ENCODE measurements at places on chromosomes 11 and 22.

- DNase-seq = no peak
These were observed 3.4 kb downstream of the OR10V1 start for GRCh38 chr11:59710136-59710847.

GRCh38 chr11:35943309-35943708, 553 bp upstream of the LDLRAD3 start:
- DNase-seq = no peak

GRCh38 chr11:99918761-99919160, 768.3 kb upstream of the ARHGAP42 start:
- no peak for DNase-seq

DNA sequence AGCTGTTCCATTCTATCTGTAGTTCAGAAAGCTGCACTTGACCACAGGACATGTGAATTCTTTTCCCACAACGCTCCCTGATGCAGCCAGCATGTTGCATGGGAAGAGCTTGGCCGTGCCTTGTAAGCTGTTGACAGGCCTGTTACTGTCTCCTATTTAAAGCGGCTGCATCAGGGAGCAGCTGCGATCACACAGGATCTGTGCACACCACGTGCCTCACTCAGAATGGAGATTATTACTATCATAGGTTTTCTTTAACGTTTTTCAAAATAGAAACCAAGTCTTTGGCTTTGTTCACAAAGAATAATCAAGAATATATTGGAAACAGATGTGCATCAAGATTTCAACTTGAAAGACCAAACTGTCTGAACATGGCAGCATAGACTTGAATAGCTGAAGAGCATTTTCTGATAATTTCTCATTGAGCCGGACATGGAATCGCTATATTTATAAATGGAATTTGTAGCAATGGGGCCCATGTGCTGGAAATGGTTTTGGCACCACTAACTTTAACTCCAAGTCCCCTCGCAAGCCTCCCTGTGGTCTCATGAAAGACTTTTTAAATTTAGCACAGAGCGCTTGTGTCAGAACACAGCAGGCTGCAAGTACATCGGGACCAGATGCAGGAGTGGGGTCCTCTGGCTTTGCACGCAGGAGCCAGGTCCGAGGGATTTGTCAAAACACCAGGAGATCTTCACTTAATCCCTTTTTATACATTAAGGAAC, 40.8 kb upstream of the MYO18B start:
- no peak for DNase-seq

DNA sequence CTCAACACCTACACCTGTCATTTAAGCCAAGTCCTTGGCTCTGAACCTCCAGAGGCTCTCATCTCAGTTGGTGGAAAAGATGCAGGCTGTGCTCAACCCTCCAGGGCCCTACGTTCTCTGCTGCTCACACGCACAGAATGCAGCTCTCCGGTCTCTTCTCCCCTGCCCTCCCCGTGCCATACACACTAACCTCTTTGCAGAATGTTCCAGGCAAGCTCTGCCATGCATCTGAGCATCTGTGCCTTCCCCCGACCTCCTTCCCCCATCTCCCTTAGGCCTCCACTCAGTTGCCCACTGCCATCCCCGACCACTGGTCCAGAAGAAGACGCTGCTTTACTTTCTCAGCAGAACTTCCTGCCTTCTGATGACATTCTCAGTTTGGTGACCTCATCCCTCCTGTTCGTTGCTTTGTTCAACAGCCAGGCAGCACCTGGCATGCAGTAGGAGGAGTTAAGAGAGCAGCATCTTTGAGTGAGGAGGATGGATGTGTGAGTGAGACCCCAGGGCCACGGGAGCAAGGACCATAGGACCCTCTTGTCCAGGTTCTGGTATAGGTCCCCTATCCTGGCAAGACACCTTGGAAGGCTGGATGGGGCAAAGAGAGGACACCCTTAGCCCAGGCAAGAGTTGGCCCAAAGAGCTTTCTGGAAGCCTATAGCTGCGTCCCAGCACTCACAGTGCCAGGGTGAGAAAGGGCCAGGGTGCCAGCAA, 598.0 kb downstream of the BRD1 start:
- no peak for DNase-seq

DNA sequence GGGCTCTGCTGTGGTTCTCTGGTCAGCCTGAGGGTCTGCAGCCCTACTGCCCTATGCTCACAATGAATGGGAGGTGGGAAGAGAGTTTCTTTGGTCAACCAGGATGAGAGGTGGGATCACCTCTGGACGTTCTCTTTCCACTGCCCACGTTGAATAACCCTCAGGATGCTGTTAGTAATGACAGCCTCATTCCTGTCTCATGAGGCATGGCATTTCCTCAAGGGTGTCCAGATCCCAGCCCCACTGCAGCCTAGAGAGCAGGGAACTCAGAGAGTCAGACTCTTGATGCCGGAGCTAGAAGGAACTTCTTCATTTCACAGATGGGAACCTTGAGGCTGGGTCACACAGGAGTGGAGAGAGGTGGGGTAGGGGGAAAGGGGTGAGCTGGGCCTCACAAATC, 196.0 kb downstream of the CEP164 start:
- no peak for DNase-seq

- peak; percentile 54 for DNase-seq
These were observed 19.9 kb upstream of the CCDC86 start for GRCh38 chr11:60821827-60822599.

- no peak for DNase-seq
These were observed 3.0 kb upstream of the MRGPRD start for GRCh38 chr11:68983801-68984200.

- DNase-seq = no peak
These were observed 22.1 kb downstream of the HEPHL1 start for GRCh38 chr11:94043241-94043640.

GRCh38 chr22:46336119-46337078, 885 bp downstream of the TRMU start:
- DNase-seq = no peak

GRCh38 chr11:88050247-88050646, 125.0 kb downstream of the RAB38 start:
- no peak for DNase-seq

GRCh38 chr11:117062498-117062897, 35.7 kb downstream of the SIK3 start:
- DNase-seq = no peak

GRCh38 chr22:19832476-19833108, 22.1 kb downstream of the GNB1L start:
- no peak for DNase-seq

DNA sequence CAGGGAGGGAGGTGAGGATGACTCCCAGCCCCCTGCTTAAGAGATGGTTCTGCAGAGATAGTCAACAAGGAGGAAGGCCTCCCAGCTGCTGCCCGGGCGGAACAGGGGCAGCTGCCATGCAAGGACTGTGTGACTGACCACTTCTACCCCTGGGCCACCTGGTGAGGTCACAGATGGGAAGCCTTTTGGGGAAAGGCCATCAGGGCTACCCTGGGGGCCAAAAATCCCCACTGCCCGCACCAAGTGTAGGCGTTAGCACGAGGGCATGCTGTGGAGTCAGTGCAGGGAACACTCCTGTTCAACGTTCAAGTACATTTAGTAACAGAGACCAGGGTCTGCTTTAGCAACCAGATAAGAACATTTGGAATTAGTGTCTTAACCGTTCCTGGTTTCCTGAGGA, 372.9 kb downstream of the BRD1 start:
- no peak for DNase-seq

- DNase-seq = no peak
These were observed 35.9 kb upstream of the GRAMD4 start for GRCh38 chr22:46584081-46584921.

DNA sequence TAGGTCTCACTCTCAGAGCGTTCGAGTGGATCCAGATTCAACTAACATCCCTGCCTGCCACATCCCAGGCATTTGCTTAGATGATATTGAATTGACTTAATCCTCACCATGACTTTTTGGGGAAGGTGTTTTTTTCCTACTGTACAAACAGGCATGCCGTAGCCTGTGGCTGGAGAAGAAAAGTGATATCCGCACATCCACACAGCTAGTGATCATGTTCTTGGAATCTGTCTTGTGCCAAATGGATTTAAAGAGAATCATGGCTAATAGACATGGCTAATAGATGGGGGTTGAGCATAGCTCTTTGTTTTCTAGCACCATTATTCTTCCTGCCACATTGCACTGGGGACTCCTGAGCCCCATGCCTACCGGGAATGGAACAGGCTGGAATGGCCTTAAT, 82.1 kb upstream of the THY1 start:
- no peak for DNase-seq

GRCh38 chr11:1350086-1350725, 39.5 kb upstream of the BRSK2 start:
- no peak for DNase-seq

- no peak for DNase-seq
These were observed 4.7 kb upstream of the ANGPTL5 start for GRCh38 chr11:101920992-101921391.

DNA sequence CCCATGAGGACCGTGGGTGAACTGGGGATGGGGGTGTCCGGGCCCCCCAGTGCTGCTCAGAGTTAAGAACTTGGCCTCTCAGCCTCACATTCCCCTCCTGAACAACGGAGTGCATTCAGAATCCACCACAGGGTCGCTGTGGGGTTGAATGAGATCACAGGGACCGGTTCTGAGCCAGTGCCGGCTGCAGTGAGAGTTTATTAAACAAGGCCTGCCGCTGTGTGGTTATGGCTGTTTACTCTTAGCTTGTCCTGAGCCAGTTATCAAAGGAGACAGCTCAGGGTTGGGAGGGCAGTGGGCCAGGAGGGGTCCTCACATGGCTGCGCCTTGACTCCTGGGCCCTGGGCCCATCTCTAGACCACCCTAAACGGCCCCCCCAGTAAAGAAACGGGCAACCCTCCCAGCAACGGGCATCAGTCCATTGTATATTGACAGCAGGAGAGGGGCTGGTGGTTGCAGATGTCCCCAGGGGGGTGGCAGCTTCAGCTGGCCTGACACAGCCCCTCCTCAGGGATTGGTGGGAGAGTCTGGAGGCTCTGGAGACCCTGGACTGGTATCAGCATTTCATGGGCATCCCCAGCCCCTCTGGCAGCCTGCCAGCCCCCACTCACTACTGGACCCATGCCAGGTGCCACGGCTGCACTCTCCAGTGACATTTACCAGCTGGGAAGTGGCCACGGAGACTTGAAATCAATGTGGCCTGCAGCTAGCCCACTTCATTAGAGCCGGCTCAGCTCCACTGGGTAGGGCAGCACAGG, 15.1 kb upstream of the CABP7 start:
- peak; percentile 80 for DNase-seq

DNA sequence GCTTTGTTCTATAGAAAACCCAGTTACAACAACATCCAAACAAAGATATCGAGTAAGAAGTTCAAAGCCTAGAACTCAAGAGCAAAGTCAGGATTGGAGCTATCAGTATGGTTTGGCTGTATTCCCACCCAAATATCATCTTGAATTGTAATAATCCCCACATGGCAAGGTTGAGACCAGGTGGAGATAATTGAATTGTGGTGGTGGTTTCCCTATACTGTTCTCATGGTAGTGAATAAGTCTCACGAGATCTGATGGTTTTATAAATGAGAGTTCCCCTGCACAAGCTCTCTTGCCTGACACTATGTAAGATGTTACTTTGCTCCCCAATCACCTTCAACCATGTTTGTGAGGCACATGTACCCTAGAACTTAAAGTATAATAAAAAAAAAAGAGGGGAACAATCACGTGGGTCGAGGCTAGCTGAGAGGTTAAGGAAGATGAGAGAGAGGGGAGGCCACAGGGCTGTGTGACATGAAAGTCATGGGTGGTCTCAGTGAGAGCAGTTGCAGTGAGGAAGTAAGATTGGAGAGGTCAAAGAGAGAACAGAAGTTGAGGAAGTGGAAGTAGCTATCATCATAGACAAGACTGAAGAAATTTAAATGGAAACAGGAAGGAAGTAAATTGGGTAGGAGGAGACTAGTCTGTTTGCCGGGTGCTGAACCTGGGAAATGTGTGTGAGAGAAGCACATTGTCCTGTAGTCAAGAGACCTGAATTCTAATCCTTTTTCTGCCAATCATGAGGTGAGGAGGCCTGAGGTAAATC, 80.1 kb upstream of the CD44 start:
- no peak for DNase-seq

- DNase-seq = no peak
These were observed 172.4 kb downstream of the CASP12 start for GRCh38 chr11:104725796-104726408.

DNA sequence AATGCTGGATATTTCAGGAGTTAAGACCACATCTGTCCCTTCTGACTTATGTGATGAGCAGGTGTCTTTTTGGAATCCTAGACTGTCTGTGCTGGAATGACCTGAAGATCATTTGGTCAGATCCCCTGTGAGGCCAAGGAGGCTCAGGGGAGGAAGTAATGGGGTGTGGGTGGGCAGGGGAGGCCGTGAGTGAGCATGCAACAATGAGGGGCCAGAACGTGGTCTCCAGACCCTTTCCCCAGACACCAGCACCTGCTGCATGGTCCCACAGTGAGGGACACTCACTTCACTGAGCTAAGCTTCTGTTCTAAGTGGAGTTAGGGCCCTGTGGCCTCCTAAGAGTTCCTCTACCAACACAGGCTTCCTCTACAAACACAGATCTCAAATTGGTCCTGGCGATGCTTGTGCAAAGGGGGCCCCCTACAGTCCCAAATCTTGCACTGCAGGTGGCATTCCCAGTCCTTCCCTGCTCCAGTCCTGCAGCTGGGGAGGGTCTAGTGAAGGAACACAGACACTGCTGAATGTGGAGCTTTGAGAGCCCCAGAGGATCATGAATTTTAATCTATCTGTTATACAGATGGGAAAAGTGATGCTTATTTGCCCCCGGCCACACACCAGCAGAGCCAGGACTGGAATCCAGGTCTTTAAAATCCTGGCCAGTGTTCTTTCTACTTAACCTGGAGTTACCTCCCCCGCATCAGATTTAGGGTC, 7.4 kb downstream of the USP2 start:
- DNase-seq = peak; percentile 85

DNA sequence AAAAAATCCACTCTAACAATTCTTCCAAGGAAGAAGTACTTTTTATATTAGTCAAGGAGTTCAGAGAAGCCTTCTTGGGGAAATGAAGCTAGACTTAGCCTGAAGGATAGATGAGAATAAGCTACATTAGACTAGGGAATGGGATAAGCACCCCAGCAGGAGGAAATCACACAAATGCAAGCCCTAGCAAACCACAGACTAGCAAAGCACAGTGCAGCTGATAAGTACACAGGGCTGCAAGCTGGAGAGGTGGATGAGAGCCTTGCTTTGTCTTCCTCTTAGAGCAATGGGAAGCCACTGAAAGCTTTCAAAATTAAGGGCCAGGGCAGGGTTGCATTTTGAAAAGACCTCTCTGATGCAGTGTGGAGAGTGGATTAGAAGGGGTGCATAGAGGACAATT, 946.2 kb downstream of the LRRC4C start:
- DNase-seq = no peak

DNA sequence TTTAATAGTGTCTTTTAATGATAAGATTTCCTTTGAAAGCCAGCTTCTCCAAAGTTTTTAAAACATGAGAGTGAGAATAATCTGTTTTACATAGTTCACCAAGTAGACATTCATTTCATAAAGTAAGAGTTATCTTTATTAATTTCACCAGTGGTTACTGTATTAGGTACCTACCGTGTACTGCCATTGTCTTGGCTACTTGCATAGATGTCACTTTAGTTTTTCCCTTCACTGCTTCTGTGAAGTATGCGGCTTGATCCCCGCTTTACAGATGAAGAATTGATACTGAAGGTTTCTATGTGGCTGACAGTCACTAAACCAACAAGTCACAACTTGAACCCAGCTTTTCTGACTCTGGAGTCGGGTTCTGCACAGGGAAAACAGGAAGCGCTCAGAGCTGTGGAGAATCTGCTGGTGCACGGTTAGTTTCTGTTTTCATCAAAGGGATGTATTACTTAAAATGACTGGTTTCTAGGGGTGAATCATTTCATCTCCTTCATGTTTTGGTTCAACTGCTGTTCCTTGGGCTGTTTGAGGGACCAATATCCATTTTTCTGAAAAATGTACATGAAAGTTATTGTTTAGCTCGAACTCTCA, 39.3 kb upstream of the MYO18B start:
- DNase-seq = no peak

- DNase-seq = no peak
These were observed 964.4 kb downstream of the NTM start for GRCh38 chr11:132334769-132335280.

Data from NCI-H446 (cell line).